ENCODE measurements at places on chromosomes 3 and 15.

DNA sequence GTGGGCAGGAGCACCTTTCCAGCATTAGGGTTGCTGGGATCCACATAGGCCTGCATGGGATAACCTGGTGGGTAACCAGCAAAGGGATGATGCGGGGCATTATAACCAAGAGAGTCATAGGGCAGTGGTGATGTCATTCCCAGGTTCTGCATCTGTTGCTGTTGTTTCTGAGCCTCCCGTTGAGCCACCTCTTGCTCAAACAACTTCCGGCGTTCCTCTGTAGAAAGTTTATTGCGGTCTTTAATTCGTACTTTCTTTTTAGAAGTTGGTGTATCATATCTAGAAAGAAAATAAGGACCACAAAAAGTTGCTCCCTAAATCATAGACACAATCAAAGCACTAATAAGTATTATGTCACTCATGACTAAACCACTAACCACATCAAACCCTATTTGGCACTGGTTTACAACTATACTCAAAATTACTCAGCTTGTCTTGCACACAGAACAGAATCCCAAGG, 77.8 kb downstream of the NBEAL2 start:
- DNase-seq: peak; percentile 38

DNA sequence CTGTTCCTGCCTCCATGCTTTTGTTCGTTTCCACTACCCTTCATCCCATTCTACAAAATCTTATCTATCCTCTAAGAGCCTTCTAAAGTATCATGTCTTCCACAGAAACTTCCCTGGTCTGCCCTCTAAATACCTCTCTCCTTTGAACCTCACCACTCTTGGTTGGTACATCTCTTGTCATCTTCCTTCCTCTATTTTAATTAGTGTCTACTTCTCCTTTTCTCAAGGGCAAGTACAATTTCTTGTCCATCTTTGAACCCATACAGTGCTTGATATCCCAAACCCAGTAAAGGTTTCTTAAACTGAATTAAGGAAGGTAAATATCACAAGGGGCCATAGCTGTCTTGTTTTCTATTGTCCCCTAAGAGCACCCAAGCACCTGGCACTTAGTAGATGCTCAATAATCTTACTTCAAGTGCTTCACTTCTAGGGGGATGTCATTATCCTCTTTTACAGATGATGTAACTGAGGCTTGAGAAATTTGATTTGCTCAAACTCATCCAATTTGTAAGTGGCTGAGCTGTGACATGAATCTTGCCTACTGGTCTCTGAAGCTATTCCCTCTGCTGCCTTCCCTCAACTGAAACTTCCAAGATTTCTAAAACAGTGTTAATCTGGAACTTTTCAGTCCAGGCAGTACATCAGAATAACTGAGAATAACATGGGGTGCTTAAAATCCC, 2.6 kb upstream of the DAPK2 start:
- peak; percentile 31 for DNase-seq

DNA sequence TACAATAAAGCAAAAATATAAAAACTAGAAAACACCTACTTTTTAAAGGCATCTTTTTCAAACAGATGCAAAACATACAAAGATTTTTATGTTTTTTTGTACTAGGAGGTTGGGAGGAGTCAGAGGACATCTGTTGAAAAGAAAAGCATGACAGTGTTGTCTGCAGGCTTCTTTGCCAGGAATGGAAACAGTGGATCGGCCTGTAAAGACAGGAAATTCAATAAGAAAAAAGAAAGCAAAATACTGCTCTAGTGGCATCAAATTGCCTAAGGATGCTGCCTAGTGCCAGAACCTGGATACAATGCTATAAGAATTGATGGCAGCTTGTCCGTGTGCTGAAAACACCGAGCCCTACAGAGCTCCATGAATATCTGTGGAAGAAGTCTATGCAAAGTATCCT, 69.9 kb downstream of the TBC1D5 start:
- no peak for DNase-seq

GRCh38 chr15:55334997-55335396, 16.0 kb downstream of the PIGB start:
- DNase-seq: no peak

DNA sequence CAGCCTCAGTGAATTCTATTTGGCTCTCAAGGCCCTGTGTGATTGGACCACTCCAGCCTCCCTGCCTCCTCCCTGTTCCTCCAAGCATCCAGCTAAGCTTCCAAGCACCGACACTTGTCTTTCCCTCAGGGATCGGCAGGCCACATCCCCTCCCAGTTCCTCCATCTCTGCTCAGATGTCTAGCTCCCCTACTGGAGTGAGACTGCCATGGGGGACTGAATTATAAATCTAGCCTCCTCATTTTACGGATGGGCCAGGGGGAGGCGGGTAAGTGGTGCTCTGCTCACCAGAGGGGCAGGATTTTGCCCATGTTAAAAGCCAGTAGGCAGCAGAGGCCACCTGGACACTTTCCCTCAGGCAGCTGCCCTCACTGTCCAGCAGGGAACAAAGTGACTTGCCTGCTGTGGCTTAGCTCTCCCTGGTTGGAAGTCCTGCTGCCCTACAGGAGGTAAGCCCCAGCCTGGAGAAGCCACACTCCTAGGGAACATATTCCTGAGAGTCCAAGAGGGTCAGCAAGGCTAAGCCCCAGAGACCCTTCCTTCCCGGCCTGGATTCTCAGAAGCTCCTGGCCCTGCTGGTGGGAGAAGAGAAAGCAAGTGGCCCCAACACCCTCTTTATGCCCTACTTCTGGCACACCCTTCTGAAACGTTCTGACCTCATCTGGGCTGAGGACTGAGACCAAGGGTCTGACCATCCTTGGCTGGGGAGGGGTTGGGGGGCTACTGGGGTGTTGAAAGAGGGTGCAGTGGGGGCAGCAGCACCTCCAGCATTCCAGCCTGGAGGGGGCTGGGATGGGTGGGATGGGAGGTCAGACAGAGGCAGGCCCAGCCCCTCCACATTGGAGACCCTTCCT, 9.1 kb upstream of the HHATL start:
- no peak for DNase-seq

GRCh38 chr3:122797291-122797690, 2.4 kb downstream of the SLC49A4 start:
- no peak for DNase-seq

DNA sequence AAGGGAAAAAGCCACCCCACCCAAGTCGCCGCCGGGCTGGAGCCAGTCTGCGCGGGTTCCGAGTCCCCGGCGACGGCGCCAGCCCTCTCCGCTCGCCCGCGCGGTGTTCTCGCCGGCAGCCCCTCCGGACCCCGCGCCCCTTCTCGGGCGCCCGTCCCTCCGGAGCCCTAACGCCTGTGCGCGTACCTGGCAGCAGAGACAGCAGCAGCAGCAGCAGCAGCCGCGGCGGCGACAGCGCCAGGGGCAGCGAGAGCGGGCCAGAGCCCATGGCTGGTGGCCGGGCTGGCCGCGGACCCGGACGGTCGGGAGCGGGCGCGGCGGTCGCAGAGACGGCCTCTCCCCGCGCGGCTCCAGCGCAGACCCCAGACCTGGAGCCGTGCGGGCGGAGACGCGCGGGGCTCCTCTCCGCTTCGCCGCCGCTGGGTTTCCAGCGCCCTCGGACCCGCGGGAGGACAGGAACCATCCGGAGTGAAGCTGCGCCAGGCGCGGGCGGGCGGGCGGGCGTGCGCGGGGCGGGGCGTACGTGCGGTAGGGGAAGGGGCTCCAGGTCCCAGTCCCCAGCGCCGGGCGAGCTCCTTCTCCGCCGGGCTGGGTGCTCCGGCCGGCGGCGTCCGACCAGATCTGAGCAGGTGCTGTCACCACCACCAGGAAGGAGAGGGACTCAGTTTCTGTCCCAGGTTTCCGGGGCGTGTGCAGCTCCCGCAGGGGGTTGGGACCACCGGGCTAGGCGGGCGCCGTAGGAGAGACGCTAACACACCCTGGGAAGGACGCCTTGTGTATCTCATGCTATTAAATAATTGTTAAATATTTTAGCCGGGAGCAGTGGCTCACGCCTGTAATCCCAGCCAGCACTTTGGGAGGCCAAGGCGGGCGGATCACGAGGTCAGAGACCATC, at the start of gene CHRNA3:
CHRNA3 (minus strand) TSS at position 470 of the 895 bp plus-strand sequence; CDS start at position 268, 202 bp downstream.
- peak; percentile 24 for DNase-seq

- DNase-seq: no peak
These were observed 107.9 kb downstream of the P3H2 start for GRCh38 chr3:190012784-190013183.

GRCh38 chr3:170690661-170690981, 104.7 kb upstream of the SLC7A14 start:
- DNase-seq: no peak

DNA sequence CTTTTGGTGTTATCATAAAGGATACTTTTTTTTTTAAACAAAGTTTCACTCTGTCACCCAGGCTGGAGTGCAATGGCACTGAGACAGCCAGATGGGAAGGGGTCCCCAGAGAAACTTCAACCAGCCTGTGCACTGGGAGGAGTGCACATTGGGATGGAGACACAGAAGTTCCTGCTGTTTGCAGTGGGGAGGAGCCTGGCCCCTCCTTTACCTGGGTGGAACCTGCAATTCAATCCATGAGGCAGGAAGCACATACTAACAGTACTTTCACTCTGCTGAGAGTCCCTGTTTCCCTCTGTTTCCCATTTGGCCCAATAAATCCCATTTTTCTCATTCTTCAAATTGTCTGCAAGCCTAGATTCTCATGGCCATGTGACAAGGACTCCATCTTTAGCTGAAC, 42.3 kb upstream of the LHFPL4 start:
- DNase-seq: no peak

DNA sequence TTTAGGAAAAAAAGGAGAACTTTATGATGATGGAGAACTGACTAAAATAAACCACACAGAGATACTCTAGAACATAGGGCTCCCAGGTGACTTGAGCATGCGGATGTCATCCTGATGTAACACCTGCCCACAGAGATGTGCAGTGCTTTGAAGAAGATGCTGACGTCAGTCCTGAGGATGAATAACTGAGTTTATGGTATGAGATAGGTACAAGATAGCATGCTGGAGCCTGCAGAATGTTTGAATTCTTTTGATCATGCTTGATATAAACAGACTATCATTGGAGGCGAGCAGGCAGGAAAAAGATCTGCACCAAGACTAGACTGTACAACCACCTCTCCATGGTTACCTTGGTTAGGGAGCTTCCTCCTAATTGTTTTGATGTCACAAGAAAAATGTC, 12.4 kb downstream of the CCR4 start:
- DNase-seq: no peak

DNA sequence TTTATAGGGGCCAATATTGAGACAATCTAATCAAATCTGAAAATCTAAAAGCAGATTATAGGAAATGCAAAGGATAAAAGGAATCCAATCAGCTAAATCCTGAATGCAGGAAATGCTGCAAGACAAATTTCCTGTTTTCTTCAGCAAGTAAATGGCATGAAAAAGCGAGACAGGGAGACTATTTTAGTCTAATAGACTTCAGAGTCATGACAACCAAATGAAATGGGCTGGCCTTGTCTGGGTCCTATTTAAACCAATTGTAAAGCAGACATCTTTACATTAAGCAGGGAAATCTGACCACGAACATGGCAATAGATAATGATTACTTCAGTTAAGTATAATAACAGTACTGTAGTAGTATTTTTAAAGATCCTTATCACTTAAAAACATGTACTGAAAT, 2.1 kb downstream of the DBR1 start:
- DNase-seq: no peak

- DNase-seq: no peak
These were observed 36.7 kb downstream of the EPHA3 start for GRCh38 chr3:89144080-89144479.

DNA sequence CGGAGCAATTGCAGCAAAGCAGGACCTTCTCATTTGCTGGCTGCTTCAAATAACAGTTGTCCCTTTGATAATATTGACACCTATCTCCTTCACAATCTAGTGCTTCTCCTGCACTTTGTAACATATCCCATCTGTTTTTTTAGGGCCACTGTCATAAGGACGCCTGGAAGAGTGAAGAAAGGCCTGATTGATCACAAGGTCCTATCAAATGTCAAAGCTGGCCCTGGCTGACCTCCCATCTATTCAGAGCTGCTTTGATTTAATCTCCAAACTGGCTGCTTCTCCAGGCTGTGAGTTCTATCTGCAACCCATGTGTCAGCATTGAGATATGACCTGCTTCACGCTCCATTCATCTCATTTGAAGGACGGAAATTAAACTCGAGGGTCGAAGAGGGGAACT, 601.2 kb upstream of the KCNMB2 start:
- no peak for DNase-seq

DNA sequence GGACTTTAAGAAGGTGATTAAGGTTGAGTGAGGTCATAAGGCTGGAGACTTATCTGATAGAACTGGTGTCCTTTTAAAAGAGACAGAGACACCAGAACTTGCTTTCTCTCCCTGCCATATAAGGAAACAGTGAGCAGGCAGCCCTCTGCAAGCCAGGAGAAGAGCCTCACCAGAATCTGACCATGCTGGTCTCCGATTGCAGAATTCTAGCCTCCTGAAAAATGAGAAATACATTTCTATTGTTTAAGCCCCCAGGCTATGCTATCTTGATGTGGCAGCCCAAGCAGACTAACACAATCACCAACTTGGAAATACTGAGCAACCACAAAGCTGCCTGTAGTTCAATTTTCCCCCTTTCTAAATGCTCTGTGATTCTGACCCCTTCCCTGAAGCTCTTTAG, 161.4 kb upstream of the RARB start:
- no peak for DNase-seq

DNA sequence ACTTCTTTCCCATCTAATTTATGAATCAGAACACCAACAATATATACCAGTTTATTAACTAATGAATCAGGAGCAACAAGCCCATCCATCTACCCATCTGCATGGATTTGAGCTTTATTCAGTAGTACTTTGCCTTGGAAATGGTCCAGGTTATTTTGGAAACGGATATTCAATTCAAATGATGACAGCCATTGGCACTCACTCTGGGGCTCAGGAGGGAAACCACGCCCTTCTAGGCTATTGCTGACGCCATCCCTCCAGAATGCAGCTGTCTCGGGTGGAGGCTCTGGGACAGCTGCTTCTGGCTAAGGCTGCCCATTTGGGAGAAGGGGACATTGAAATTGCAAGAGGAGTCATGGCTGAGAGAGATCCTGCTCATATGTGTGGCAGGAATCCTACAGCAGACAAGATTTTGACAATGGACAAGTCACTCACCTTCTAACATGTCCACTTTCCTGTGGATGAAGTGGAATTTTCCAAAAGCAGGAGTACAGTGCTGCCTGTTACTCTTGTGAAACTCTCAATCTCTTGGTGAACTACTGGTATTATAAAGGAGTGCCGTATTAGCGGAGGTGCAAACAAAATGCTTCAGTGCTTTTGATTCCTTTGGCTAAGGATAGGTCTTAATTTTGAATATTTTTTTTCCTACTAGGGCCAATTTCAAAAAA, 29.3 kb upstream of the TRAK1 start:
- no peak for DNase-seq

DNA sequence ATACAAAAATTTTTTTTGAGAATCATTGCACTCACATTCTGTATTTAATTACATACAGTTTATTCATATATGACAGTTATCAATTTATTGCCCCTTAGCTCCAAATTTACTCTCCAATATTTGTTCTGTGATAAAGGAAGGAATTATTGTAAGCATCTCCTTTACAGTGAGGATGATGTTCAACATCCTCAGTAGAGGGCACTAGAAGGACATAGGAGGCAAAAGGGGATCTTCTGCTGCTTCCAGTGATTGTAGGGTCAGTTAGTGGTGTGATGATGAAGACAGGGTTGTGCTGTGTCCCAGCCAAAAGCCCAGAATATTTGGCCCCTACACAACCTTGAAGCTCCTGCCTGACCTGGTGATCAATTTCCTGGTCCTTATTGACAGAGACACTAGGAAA, 89.9 kb upstream of the DCBLD2 start:
- DNase-seq: no peak

All from hematopoietic multipotent progenitor cell (in vitro differentiated cells).